ENCODE measurements at places on chromosomes 16 and 17.

DNA sequence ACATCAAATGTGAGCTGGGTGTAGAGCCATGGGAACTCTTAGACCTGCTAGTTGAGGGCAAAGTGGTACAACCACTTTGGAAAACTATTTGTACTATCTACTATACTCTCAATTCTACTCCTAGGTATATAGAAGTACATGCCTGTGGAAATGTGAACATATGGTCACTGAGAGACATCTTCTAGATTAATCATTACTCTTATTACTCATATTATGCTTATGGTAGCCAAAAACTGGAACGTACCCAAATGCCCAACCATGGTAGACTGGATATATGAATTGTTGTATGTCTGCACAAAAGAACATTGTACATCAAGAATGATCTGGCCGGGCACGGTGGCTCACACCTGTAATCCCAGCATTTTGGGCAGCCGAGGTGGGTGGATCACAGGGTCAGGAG is 2.7 kb downstream of the WDR45B start:
- no peak for DNase-seq

DNA sequence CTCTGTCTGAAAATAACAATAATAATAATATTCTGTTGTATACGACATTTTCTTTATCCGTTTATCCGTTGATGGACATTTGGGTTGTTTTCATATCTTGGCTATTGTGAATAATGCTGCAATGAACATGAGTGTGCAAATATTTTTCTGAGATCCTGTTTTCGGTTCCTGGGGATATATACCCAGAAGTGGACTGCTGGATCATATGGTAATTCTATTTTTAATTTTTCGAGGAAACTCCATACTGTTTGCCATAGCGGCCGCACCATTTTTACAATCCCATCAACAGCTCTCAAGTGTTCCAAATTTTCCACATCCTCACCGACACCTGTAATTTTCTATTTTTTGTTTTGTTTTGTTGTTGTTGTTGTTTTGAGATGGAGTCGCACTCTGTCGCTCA is 5.3 kb upstream of the PRSS41 start:
- no peak for DNase-seq

DNA sequence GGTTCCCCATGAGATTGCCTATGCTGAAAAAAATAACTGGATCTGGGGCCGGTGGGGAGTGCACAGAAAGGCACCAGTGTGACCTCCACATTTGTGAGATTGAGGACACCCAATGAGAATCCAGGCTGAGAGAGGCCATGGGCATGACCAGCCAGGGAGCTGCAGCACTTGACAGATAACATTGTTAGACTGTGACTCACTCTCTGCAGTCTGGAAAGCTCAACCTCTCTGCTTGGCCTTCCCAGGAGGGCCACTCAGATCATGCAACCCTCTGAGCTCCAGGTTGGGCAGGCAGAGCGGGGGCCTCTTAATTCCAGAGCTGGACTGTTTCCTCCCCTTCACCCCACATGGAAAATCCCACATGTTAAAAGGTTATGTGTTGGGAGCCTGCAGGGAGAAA is 30.1 kb downstream of the FZD2 start:
- no peak for DNase-seq

- no peak for DNase-seq
Observed at GRCh38 chr17:6853764-6854442, 22.4 kb upstream of the TEKT1 start.
